ENCODE measurements at places on chromosomes 3 and 15.

GRCh38 chr3:134620476-134621115 lies 30.2 kb downstream of the KY start:
- no peak for DNase-seq

GRCh38 chr3:64150623-64151207 lies 74.6 kb downstream of the PRICKLE2 start:
- DNase-seq: peak; percentile 85

DNA sequence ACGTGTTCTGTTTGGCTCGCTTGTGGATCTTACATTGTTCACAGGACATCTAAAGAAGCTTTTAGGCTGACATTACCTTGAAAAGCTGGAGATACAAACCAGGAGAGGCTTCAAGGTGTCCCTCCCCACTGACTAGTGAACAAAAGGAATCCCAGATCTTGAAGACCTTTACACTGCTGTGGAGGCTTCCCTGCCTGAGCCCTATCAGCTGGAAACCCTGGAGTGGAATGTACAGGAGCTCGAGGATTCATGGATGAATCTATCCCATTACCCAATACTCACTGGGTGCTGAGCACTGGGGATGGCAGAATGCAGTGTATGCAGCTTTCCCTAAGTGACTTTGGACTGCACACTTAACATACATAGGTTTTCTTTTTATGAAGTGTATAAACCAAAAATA lies 82.3 kb upstream of the MFGE8 start:
- no peak for DNase-seq

DNA sequence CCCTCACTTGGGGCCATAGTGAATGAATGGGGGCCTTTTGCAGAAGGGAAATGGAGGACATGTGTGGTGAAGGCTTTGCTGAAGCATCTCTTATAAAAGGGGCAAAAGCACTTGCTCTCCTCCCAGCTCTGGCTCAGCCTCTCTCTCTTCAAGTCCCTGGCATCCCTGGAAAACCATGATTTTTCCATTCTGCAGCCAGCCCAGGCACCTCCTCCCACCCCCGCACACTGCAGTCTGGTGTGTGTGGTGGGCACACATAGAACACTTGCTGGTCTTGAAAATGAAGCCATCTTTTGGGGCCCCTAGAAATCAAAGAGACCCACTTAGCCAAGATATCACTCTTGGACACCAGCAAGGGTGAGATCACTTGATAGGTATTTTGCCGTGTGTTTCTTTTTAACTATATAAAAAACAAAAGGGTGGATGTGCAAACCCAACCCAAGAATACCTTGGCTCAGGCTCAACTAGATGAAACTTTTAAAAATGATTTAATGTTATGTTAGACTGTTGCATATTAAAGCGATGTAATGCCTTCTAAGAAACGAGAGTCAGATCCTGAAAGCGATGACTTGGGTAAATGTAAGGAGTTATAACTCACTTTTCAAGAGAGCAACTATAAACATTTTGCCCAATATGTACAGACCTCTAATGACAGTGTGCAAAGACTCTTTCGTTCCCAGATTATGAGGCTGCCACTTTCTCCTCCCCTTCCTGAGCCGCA lies 16.4 kb upstream of the ALDH1A3 start:
- peak; percentile 74 for DNase-seq

DNA sequence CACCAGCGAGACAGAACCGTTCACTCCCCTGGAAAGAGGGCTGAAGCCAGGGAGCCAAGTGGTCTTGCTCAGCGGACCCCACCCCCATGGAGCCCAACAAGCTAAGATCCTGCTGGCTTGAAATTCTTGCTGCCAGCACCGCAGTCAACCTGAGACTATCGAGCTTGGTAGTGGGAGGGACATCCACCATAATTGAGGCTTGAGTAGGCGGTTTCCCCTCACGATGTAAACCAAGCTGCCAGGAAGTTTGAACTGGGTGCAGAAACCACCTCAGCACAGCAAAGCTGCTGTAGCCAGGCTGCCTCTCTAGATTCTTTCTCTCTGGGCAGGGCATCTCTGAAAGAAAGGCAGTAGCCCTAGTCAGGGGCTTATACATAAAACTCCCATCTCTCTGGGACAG lies 151.0 kb downstream of the MBNL1 start:
- no peak for DNase-seq

GRCh38 chr15:31372635-31373091 lies 46.0 kb downstream of the KLF13 start:
- DNase-seq: peak; percentile 77

- no peak for DNase-seq
Measured at GRCh38 chr3:196057760-196058331, 24.0 kb downstream of the TFRC start.

DNA sequence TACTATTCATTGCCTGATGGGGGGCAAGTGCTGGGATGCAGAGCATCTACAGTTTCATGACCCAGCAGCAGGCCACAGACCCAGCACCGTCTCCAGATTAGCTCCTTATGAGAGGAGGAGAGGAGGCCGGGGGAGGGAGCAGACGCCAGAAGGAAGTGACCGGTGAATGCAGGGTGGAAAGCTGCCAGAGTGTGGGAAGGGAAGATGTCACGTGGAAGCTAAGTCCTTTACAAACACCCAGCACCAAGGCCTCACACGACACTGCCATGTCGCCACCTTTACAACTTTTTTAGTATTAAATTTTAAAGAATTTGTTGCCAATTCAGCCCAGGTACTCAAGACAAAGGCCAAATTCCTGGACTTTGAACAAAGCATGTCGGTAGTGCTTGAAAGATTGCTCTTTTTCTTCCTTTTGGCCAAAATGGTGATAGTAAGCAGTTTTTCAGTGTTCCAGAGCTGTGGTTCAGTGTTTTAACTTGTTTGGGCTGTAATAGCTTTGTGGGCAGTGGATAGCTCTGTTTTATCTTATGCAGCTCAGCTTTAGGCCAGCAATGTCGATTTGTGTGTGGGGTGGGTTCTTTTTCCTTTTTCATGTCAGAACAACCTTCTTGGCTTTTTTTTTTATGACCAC lies 58.2 kb downstream of the ZBTB38 start:
- DNase-seq: peak; percentile 69

DNA sequence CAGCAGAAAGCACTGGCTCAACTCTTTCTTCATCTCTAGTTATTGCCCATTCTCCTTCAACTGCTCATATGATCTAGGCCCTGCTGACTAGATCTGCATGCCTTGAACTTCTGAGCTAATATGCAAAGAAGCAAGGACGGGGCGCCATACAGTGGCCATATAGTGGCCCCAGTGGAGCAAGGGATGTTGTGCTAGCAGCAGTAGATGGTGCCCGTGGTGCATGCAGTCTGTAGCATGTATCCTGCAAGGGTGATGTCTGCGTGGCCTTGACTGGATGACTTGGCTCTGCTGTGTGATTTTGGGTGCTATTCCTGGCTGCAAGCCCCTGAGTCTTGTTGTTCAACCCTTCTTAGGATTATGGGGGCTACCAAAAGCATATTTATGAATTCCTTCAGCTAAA lies 12.2 kb upstream of the NMD3 start:
- no peak for DNase-seq

- DNase-seq: peak; percentile 67
Measured at GRCh38 chr15:55282284-55282833, 7.3 kb downstream of the RAB27A start.

- no peak for DNase-seq
Measured at GRCh38 chr3:193819117-193820010, 226.4 kb downstream of the OPA1 start.

GRCh38 chr15:28075573-28075972 lies 23.5 kb downstream of the OCA2 start:
- DNase-seq: no peak

DNA sequence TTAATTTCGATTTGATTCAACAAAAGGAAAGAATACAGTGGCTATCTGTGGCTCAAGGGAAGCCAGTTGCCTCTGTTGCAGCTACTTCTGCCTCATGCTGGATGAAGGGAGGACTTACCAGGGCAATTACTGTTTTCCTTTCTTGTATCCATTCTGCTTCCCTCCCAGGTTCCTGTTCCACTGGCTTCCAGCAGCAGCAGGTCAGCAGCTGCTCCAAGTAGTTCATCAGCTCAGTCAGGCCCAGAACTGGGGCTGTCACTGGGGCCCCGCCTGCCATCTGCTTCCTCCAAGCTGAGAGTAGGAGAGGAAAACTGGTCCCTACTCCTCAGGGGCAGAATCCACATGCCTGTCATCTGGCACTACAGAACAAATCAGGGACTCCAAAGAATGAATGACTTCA lies 48.6 kb upstream of the ULK4 start:
- DNase-seq: no peak

DNA sequence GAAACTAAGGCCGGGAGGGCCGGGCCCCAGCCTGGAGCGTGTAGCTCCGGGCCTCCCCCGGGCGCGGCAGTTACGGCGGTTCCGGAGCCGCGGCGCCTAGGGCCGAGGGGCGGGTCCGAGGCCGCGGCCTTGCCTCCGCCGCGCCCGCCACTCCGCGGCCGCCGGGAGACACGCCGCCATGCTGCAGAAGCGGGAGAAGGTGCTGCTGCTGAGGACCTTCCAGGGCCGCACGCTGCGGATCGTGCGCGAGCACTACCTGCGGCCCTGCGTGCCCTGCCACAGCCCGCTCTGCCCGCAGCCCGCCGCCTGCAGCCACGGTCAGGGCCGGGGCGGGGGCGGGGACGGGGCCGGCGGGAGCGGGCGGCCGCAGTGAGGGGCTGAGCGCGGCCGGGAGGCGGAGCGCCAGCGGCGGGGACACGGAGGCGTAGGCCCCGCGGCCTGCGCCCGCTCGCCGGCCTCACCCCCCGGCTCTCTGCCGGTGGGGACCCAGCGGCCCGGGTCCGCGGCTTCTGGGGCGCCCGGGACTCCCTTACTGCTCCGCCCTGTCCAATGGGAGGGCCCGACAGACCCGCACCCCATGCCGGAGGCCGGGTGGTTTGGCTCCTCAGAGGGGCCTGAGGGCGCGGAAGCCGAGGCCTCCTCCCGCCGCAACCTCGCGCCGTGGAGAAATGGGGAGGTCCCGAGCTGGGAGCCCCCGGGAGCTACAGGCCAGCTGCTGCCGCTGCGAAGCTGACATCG lies at the start of gene DIS3L:
DIS3L (plus strand) TSS at position 150 of the 738 bp plus-strand sequence; CDS start at position 179, 29 bp downstream.
- DNase-seq: peak; percentile 32

- DNase-seq: peak; percentile 29
Measured at GRCh38 chr3:136141891-136142290, 54.2 kb downstream of the MSL2 start.

- no peak for DNase-seq
Measured at GRCh38 chr15:43317566-43318184, 12.7 kb downstream of the LCMT2 start.

DNA sequence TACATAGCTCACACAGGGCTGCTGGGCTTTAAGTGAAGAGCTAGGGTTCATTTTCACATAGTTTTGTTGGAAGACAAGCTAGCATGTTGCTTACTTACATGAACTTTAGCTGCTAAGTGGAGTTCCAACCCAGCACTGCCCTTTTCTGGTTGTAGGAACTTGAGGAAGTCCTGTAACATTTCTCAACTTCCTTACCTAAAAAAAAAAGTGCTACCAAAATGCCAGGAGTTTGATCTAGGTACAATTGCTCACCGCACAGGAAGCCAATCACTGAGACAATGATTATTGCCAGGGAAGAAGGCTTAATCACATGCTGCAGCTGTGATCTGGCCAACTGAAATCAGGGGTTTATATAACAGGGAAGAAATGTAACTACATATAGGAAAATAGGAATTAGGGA lies 52.8 kb downstream of the IL12A start:
- DNase-seq: no peak

- peak; percentile 31 for DNase-seq
Measured at GRCh38 chr3:156536524-156537316, 18.2 kb downstream of the SSR3 start.

- peak; percentile 82 for DNase-seq
Measured at GRCh38 chr3:150077581-150078247, 107.0 kb upstream of the PFN2 start.

DNA sequence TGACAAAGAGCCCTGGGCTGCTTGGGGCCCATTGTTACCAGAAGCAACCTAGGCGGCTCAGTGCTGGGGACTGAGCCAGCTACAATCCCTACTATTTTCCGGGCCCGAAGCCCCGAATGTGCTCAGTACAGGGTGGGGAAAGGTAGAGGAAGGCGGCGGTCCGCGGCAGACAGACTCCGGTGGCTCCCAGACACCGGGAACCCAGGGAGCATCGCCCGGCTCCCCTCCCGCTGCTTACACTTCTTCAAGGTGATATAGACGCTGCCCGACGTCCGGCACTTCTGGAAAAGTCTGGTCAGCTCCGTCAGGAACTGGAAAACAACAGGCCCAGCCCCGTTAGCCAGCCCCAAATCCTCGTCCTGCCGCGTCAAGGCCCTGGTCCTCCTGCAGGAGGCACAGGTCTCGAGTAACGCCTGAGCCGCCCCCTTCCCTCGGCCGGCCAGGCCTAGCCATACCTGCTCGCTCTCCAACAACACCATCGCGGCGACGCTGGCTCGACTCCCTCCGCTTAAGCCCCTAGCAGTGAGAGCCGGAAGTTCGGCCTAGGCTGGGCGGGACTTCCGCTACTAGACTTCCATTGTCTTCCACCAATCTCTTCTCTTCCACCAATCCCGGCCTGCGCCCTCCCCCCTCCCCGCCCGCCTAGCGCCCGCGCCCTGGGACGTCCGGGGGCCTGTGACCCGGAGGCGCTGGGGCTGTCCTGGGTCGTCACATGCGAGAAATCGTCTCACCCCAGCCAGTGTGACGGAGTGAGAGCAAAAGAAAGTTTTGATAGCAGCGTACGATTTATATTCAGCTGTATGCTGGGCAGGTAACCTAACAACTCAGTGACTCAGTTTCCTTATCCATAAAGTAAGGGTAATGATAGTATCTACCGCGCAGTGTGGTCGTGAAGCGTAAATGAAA lies at the start of gene SRP14:
SRP14 (minus strand) TSS at position 544 of the 906 bp plus-strand sequence; CDS start at position 479, 65 bp downstream.
- DNase-seq: peak; percentile 92

GRCh38 chr3:190321789-190322603 lies at the start of gene CLDN1:
TSS of gene CLDN1 (minus strand) at chr3:190322446. CDS start at chr3:190322206, 240 bp downstream.
- peak; percentile 72 for DNase-seq

DNA sequence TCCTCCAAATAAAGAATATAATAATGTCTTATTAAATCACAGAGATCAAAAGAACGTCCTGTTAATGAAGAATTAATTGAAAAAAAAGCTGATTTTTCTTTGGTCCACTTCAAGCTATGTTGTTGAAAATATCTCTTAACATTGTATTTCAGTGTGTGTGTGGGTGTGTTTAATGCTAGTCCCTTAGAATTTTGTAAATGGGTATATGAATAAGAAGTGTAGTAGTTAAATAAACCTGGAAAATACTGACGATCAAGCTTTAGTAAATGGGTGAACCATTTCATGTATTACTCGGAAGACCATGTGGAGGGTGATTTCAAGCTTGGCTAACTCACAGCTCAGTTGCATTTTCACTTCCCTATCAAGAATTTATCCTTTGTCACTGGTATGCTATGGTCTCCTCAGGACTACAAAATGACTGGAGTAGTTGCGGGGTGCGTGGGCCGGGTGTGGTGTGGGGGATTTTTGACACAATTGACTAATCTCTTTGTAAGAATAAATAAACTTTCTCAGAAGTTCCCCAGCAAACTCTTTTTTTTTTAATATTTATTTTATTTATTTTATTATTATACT lies 586.4 kb downstream of the GRM7 start:
- no peak for DNase-seq

DNA sequence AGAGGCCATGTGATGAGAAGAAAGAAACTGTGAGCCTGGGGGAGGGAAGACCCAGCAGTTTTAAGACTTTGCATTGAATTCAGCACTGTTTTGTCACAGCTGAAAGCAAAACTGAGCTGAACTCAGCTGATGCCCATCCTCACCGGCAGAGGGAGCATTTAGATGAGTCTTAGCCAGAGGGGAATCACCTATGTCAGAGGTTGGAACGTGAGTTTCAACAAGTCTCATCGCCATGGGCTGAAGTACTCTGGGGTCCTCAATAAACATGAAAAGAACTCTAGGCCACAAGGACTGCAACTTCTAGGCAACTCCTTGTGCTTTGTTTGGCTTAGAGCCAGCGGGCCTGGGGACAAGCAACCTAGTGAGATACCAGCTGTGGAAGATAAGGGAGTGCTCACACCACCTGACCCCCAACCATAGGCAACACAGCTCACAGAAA lies 324.5 kb downstream of the TBL1XR1 start:
- peak; percentile 57 for DNase-seq

- DNase-seq: no peak
Measured at GRCh38 chr15:31324806-31325594, 1.6 kb upstream of the KLF13 start.

All from fibroblast of upper back skin (primary cell).